ENCODE measurements at places on chromosomes 7 and 10. TPM values are rescaled to one million over a fixed set of nuclear protein-coding genes. Genes with fewer than 3 reads are reported as not detected.

The KLHDC10 gene
- total RNA-seq: 20.6 TPM

The PIK3AP1 gene
- 5.2 TPM for total RNA-seq

The HEPACAM2 gene
- not detected for total RNA-seq

The NPFFR1 gene
- not detected for total RNA-seq

The GIMAP2 gene
- total RNA-seq: not detected

The OR2A12 gene
- total RNA-seq: not detected

The MGMT gene
- total RNA-seq: 27.3 TPM

The MSS51 gene
- total RNA-seq: 3.7 TPM

The POU6F2 gene
- 5.5 TPM for total RNA-seq

The ACTR3C gene
- 0.92 TPM for total RNA-seq

The DYDC1 gene
- 0.55 TPM for total RNA-seq

The EN2 gene
- total RNA-seq: not detected

The TASOR2 gene
- 50.2 TPM for total RNA-seq

The MMD2 gene
- not detected for total RNA-seq

The NACAD gene
- 5.8 TPM for total RNA-seq

The C10orf67 gene
- not detected for total RNA-seq

The TCF7L2 gene
- total RNA-seq: 87.7 TPM

The NOD1 gene
- 3.1 TPM for total RNA-seq

The SLC13A1 gene
- total RNA-seq: not detected

The SNX10 gene
- 13.2 TPM for total RNA-seq

The TUBB8 gene
- total RNA-seq: 2.1 TPM

The NANOS1 gene
- total RNA-seq: 1.7 TPM

The TEX47 gene
- total RNA-seq: not detected

The ODAD2 gene
- total RNA-seq: 6.7 TPM

The EEPD1 gene
- 9.7 TPM for total RNA-seq

The STK31 gene
- total RNA-seq: 1.6 TPM

The TFR2 gene
- 3.1 TPM for total RNA-seq

The CAV1 gene
- 4.4 TPM for total RNA-seq

The ARHGAP19 gene
- 26.8 TPM for total RNA-seq

The GRM3 gene
- total RNA-seq: 1.7 TPM

The ASZ1 gene
- total RNA-seq: not detected

The LRRTM3 gene
- total RNA-seq: 0.16 TPM

The PPP1R17 gene
- total RNA-seq: 0.36 TPM

The AKR1C4 gene
- not detected for total RNA-seq

The NFE2L3 gene
- total RNA-seq: 15.7 TPM

The TRA2A gene
- 106 TPM for total RNA-seq

The LIPN gene
- total RNA-seq: not detected

The GSTO2 gene
- 18.8 TPM for total RNA-seq

The SORCS1 gene
- 83.3 TPM for total RNA-seq

The TRPV5 gene
- 0.15 TPM for total RNA-seq

The EGR2 gene
- 0.84 TPM for total RNA-seq

The INA gene
- 3.7 TPM for total RNA-seq

The DRGX gene
- not detected for total RNA-seq

The ZP3 gene
- total RNA-seq: 0.53 TPM

The ZNF32 gene
- 15.5 TPM for total RNA-seq

The SOSTDC1 gene
- not detected for total RNA-seq

The TRIM24 gene
- 44.0 TPM for total RNA-seq

The FKBP14 gene
- 18.3 TPM for total RNA-seq

Measured in endodermal cell (in vitro differentiated cells).